Islet precursor cell (in vitro differentiated cells): ENCODE measurements at places on chromosomes 6 and 20.

DNA sequence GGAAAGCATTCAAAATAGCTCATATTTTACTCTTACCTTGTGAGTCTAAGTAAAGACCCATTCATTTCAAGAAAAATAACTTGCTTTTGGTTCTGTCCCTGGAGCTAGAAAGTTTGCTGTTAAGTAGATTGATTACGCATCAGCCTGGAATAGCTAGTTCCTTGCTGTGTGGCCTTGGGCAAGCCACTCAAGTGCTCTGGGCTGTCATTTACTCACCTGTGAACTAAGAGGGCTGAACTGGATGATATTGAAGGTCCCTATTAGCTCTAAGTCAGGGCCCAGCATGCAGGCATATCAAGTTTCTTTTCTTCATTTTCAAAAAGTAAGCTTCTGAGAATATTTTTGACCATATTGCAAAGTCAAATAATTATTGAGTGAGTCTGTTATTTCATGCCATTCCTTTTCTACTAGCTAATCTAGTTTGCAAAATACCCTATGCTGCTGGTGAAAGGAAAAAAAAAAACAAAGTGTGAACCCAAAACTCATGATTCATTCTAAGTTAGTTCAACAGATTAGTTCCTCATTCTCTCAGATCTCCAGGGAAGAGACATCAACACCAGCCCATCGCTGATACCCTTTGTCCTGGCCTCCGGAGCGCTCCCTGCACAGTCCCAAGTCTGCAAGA lies 106.5 kb upstream of the GMDS start:
- DNase-seq = no peak

DNA sequence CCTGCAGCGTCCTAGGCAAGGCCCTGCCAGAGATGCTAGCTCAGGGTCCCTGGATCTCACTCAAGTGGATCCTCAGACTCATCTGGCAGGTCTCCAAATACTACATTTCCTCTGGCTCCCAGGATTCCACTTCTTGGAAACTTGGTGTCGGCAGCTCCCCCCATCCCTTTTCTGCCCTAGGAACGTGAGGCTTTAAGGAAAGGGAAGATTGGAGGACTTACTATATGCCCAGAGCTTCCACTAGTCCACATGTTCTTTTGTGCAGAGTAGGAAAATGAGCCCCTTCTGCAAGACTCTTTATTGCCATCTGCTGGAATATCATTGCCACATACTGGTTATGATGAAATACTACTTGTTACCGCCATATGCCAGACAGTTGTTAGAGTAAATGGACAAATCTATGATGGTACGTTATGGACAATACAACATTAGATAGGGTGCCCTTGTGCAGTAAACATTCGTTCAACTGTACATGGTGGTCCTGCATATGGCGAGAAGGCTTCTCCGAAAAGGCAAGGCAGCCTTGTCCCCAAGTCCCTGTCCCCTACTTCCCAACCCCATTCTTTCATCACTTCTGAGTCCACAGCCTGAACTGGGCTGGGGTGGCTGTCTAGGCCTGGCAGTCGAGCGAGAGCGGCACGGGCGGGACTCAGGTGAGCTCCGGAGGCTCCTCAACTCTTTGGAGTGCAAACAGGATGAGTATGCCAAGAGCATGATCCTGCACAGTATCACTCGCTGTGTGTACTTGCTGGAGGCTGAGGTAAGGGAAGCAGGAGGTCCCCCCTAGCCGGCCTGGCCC lies 780 bp downstream of the ARMC12 start:
- no peak for DNase-seq

DNA sequence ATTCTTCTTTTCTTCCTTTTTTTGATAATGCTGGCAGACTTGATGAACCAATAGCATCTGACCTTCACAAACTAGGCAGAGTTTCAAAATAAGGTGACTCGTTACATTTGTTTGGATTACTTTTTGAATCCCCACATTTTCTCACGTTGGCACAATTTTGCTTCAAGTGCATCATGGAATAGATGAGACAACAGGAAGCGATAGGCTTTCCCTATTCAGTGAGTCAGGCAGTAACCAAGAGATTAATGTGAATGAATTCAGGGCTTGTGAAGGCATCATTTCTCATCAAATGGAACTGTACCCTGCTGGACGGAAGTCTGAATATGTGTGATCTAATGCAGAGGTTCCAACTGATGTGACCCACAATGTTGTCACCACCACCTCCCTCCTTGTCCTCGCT lies 10.7 kb downstream of the RFPL4B start:
- no peak for DNase-seq

- no peak for DNase-seq
Measured at GRCh38 chr6:14306151-14306906, 188.8 kb downstream of the CD83 start.

GRCh38 chr20:48630342-48631075 lies 197.3 kb downstream of the PREX1 start:
- DNase-seq = no peak

DNA sequence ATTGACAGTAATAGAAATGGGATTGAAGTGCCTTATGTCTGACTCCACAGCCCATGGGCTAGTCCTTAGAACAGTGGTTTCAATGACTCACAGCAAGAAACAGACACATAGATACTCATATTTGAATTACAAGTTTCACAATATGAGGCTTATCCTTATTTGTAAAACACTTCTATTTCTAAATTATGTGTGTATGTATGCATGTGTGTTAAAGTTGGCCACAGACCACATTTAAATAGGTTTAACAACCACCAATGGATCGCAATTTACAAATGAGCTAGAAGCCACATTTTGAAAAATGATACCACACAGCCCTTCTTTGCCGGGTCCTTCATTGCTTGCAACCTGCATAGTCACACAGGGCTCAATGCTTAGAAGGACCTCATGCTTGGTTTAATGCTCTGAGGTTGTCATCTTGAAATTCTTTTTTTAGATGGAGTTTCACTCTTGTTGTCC lies 157.8 kb upstream of the PREP start:
- no peak for DNase-seq

DNA sequence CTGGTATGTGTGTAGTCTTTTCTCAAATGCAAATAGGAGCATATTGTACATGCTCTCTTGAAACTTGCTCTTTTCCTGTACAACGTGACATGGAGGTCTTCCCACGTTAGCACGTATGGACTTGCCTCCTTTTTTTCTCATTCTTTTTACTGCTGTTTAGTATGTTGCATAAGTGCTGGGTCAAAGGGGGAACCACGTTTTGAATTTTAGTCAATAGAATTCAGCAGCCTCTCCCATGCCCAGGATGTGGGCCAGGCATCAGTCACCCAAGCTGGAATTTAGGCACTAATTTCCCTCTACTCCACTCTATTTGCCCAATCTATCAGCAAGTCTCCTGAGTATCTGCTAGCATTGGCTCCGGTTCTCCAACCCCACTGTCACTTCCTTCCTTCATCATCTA lies 41.5 kb upstream of the RNF24 start:
- DNase-seq = peak; percentile 23

DNA sequence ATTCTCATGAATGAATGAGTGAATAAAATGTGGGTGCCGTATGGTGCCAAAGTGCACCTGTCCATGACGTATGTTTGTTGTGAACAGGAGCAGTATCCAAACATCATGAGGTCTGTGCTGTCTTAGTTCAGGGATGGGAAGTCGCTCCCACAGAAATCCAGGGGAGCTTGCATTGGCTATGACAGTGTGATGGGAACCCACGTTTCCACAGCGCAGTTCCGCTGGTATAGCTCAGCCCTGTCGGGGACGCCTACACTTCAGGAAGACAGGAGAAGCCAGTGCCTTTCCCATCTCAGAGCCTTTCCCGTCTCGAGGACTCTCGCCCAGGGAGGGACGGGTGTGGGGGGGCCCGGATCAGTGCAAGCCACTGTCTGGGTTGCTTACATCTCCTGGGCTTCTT lies 69.8 kb downstream of the DACT2 start:
- no peak for DNase-seq

- no peak for DNase-seq
Measured at GRCh38 chr6:10391799-10392198, 23.1 kb downstream of the TFAP2A start.

GRCh38 chr6:170037541-170038250 lies 253.2 kb downstream of the DLL1 start:
- no peak for DNase-seq

DNA sequence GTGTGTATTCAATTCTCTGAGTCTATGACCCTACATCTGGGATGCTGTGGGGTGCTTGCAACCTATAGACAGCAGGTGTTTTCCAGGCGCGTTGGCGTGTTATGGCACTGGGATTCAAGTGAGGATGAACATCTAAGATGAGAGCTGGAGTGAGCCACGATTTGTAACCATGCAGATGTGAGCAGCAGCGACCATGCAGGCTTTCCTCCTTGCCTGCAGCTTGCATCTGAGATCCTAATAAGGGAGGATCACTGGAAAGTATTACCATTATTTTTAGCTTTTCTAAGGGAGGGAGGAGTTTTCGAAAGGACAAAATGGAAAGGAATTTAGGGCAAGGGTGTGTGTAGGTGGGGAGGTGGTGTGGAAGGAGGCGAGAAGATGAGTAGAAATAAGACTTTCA lies 216.7 kb downstream of the ATXN1 start:
- DNase-seq = no peak

- no peak for DNase-seq
Measured at GRCh38 chr6:14792118-14792955, 453.5 kb upstream of the JARID2 start.

GRCh38 chr6:8195040-8195713 lies 92.8 kb upstream of the EEF1E1 start:
- DNase-seq = no peak

GRCh38 chr6:71446470-71446869 lies 157.9 kb downstream of the OGFRL1 start:
- no peak for DNase-seq

- DNase-seq = no peak
Measured at GRCh38 chr20:34626992-34627391, 49.9 kb downstream of the PIGU start.

DNA sequence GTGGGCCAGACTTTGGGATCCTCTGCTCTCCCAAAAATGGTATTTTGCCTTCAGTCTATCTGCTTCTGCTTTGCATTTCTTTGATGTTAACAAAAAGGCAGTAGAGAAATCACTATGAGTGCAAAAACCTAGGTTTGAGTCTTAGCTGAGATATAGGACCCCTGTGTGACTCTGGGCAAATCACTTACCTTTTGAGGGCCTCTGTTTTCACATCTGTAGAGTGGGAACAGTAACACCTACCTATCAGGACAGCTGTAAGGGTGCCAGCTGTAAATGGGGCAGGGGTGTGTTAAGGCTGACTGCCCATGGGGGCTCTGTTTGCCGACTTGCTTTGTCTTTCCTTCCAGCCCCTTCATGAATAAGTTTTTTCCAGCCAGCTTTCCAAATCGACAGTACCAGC lies 30.4 kb downstream of the HM13 start:
- no peak for DNase-seq

DNA sequence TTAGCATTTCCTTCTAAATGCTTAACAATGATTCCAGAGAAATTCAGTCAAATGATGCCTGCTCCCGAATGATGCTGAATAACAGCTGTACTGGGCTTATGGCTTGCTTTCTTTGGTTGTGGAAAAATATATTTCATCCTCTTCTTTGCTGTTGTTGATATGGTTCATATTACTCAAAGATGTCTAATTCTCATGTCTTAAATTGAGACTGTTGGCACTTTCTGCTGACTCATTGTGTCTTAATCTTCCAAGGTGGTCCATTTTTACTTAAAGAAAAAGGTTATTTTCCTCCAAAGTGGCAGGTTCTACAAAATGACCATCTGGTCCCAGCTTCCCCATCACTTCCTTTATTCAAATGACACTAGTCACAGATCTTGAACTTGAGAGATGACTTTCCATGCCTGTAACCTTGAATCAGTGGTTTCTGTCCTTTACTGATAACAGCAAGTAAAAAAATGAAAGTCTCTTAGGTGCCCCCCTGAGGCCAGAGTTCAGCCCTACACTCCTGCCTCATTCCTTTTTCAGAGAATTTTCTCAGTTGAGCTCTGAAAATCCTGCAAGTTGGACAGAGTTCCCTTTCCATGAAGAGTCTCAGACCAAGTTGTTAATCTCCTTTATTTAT lies 6.9 kb downstream of the SNAP25 start:
- DNase-seq = no peak

DNA sequence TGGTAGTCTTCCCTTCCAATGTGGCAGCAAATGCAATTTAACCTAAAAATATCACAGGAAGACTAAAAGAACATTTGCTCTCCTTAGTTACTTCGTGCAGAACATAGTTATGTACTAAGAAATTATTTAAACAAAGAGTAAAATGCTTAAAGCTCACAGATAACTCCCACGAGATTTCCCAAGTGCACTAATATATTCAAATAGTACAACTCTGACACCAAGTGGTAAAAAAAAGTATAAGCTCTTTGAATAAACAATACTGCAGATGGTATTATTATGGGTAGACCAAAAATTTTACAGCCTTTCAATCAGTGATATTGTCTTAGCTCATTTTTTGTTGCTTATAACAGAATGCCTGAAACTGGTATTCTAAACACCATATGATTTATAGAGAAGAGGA lies 52.8 kb upstream of the FILIP1 start:
- no peak for DNase-seq

- DNase-seq = no peak
Measured at GRCh38 chr20:38023181-38024001, 9.9 kb downstream of the TTI1 start.

GRCh38 chr20:35767683-35768481 lies 3.9 kb upstream of the PHF20 start:
- peak; percentile 73 for DNase-seq

- DNase-seq = no peak
Measured at GRCh38 chr6:138467901-138468300, 31.4 kb downstream of the NHSL1 start.
